ENCODE measurements at places on chromosomes 12 and 14.

DNA sequence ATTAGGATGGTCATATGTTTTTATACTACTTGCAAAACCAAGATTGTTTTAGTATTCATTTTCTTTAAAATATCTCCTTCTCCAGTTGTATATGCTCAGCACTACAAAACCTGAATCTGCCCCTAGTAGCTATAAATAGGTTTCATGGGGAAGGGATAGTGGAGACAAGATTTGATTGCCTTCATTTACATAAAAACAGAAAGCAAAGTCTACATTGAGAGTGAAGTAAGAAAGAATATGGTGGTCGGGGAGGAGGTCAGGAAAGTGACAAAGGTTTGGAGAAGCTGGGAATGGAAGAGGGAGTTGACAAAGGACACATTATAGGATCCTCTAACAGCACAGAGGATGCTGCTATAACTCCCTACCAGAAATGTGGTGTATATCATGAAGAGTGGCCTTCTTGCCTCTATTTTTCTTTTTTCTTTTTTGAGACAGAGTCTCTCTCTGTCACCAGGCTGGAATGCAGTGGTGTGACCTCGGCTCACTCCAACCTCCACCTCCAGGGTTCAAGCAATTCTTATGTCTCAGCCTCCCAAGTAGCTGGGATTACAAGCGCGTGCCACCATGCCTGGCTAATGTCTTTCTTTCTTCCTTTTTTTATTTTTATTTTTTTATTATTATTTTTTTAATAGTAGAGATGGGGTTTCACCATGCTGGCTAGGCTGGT is 6.6 kb upstream of the LRP6 start:
- DNase-seq: no peak

DNA sequence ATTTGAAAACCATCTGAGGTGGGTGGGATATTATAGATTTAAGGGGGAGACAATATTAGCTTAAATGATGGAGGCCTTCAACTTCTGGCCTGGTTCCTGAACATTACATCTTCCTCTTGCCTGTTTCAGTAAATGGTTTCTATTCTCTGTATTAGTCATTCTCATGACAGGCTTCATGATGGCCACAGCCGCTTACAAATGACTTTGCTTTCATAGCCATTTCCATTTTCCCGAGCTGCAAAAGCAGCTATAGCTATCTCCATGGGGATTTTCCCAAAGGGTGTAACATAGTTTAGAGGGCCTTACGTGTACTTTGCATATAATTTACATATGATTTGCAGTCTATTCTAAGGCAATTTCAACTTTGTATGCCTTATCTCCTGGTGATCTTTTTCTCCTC is 121.8 kb downstream of the NRXN3 start:
- DNase-seq: no peak

GRCh38 chr14:55051423-55052268 is at the start of gene MAPK1IP1L:
Gene MAPK1IP1L (plus strand): TSS chr14:55051647. CDS start chr14:55061684, 10,037 bp downstream.
- DNase-seq: peak; percentile 92

GRCh38 chr12:123384318-123384993 is 524 bp downstream of the KMT5A start:
- DNase-seq: no peak

- no peak for DNase-seq
Measured at GRCh38 chr14:73738518-73739173, 24.5 kb upstream of the PNMA1 start.
